Kidney glomerular epithelial cell (primary cell): ENCODE measurements at places on chromosomes 4 and X.

- peak; percentile 42 for DNase-seq
Observed at GRCh38 chr4:46844325-46844917, 64.6 kb downstream of the COX7B2 start.

GRCh38 chr4:113080050-113080449 is 30.6 kb downstream of the ANK2 start:
- DNase-seq, result peak; percentile 75

GRCh38 chr4:47525154-47525819 is 40.2 kb downstream of the ATP10D start:
- DNase-seq, result peak; percentile 75

DNA sequence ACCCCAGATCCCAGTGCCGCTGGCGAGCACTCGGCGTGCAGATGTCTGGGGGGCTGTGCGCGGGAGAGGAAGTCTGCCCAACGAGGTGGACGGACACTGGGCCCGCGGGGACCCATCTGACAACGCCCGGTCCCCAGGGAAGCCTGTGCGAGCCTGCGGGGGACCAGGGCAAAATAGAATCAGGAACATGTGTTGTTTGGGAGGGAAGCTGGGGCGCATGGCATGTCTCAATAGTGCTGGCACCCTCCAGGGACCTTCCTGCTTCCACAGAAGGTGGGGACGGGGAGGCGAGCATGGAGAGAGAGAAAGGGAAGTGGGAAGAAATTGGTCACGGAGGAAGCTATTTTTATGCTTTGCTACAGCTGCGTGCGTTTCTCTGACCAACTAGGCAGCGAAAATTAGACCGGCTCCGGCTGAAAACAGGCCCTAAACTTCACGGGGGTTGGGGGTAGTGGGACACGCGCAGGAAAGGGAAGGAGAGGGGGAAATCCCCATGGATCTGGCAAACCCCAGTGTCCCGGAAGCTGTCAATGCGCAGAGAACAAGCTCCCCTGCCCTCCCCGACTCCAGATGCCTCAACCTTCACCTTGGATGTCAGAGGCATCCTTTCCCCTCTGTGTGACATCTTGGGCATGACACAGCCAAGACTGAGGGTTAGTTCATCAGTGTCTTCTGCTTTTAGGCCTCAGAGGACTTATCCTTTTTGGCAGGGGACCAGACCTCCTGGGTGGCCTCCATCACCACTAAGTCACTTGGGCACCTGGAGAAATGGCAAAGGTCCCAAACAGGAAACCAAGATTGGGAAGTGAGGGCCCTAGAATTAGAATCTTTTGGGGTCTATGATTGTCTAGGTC is 169.8 kb upstream of the BCOR start:
- no peak for DNase-seq

DNA sequence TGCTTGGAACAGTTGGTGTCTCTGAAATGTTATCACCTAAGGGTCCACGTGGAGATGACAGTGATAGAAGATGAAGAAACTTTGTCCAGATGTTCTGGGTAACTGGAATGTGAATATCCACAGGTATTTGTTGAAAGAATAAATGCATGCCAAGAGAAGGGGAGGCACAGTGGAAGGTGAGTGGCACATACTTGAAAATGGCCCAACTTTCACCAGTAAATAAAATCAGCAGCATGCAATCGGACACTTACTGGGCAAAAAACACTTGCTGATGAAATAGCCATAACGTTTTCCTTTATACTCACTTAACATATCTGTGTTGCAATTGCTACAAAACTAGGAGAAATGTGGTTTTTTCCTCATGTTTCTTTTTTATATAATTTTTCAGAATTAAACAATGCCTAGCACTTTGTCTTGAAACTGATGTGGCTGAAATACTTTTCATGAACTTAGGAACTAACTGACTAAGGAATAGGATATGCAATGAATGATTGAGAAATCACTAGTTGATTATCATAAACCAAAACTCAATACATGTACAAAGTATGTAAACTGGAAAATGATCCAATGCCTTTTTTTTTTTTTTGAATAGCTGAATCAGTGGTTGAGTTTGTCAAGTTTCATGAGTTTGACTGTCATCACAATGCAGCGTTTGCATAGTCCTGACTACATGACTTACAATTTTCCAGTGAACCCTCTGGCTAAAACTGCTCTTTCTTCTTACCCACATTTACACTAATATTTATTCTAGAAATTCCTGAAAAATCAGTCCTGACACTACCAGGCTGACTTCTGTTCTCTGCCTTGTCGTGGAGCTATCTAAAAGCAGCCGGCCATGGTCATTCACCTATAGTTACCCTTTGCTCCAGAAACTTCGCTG is 127.4 kb downstream of the CPE start:
- peak; percentile 0 for DNase-seq

DNA sequence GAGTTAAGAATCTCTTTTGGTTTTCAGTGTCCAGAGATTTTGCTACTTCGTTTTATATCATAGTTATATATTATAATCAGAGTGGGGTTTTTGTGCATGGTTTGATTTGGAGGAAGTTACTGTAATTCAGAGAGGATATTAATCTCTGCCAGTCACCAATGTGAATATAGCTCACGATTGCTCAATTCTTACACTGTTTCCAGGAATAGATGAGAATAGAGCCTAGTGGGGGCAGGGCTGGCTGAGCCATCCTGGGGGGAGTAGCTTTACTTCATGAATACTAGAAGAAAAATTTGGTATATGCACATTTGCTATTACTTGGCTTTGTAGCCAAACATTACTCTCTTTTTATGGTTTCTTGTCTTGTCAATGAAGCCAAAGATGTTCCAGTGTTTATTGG is 60.9 kb upstream of the TRPC3 start:
- DNase-seq, result no peak

DNA sequence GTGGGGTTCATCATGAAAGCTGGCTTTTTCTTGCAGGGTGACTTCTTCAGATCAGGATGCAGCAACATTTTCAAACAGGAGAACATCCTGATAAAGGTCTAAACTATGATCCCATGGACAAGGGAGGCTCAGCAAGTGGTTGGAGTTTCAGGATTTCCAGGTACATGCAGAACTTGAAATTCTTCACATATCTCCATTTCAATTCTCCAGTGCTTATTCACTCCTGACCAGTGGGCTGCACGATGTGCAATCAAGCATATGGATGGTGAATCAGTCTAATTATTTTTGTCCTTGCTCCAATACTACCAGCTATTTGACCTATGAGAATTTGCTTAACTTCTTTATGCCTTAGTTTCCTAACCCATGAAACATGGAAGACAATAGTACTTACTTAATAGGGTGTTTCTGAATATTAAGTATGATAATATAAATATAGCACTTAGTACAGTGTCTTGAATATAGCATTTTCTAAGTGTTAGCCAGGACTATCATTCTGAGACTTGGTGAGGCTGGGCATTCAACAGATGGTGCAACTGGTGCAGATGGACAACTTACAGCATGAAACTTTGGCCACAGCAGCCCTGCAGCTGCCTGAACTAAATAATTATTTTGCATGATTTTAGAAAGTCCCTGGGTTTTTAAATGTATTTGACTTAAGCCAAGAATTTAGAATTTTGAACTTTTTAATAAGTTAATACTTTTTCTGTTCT is 92.4 kb downstream of the HPGD start:
- DNase-seq, result peak; percentile 82

GRCh38 chr4:153143527-153144348 is 60.5 kb upstream of the TRIM2 start:
- DNase-seq, result no peak

- no peak for DNase-seq
Observed at GRCh38 chrX:109848461-109849050, 115.5 kb upstream of the ACSL4 start.

DNA sequence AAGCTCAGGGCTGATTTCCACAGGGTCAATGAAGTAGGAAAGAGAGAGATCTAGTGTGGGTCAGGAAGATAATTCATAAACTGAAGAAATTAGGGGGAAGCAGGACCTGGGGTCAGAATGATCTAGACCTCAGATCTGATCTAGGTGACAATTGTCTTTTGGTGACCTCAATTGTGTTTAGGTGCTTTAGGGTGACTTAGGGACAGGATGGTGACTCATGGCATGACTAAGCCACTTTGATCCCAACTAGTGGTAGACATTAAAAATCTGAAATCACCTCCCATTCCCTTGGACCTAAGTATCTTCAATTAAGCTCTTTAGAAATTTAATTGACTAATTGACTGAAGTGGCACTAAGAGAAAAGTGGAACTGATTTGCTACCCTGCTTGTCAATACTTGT is 36.7 kb upstream of the GRXCR1 start:
- no peak for DNase-seq

DNA sequence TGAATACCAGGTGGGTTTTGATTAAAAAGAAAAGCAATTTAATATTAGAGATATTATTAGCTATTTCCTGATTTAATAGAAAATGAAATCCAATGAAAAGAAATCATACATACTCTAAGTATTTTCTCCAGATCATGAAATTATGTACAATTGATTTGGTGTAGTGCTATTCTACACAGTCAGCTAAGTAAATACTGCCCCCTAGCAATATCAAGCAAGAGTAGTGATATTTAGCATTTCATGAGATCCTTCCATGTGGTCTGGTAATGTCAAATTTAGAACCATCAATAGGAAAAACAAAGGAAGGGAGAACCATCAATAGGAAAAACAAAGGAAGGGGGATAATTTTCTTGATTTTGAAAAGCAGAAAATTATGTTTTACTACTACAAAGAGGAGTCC is 114.6 kb downstream of the TBCK start:
- DNase-seq, result peak; percentile 30

- DNase-seq, result no peak
Observed at GRCh38 chr4:53990641-53991040, 73.8 kb downstream of the CHIC2 start.

GRCh38 chr4:2095236-2096072 is 36.3 kb downstream of the NAT8L start:
- DNase-seq, result no peak

GRCh38 chr4:88975958-88976774 is 80.8 kb downstream of the FAM13A start:
- no peak for DNase-seq

DNA sequence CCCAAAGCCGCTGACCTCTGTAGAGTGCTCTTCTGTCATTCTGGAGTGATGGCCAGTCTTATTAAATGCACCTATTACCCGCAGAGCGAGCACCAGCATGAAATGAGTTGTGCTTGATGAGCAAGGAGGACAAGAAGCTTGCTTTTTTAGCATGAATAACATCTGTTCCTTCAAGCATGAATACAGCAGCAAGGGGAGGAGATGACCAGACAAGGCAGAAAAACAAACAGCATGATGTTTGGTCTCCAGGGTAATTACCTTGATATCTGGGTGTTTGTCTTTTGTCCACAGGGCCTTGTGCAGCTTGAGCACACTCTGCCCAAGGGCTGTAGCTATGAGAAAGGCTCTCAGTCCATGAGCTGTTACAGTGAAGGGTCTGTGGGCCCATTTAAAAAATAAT is 324.8 kb upstream of the DDX53 start:
- peak; percentile 83 for DNase-seq

GRCh38 chr4:182264139-182264752 is 21.0 kb downstream of the TENM3 start:
- no peak for DNase-seq

GRCh38 chr4:45120163-45120562 is 393.8 kb upstream of the GNPDA2 start:
- peak; percentile 38 for DNase-seq

DNA sequence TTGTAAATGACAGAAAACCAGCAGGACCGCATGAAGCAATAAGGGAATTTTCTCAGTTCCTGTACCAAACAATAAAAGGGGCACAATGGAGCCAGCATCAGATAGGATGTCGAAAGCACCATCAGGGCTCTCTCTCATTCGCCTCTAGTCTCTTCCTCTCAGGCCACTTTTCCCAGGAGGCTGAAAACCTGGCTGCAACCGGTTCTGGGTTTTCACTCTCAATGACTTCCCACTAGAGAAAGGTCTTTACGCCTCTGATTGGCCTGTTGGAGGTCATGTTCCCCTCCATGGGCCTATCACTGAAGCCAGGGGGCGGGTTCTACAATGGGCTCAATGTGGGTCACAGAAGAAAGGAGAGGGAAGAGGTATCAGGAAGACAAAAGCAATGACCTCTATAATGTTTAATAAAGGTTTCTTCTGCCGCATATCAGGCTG is 29.3 kb downstream of the ZNF827 start:
- no peak for DNase-seq

DNA sequence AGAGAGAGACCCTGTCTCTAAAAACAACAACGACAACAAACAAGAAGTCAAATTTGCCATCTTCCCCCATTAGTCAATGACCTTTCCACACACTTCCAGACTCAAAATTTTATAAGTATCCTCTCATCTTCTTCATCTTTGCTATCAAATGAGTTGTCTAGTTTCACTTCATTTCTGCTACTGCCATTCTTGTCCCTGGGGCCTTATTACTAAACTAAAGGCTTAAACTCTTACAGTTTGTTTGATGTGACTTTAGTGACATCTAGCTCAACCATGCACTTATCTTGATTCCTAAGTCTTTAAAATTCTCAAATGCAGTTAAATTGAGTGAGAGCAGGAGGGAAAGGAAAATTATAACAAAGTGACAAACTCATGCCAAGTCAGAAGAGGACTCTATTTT is 271.8 kb upstream of the GK2 start:
- DNase-seq, result no peak

DNA sequence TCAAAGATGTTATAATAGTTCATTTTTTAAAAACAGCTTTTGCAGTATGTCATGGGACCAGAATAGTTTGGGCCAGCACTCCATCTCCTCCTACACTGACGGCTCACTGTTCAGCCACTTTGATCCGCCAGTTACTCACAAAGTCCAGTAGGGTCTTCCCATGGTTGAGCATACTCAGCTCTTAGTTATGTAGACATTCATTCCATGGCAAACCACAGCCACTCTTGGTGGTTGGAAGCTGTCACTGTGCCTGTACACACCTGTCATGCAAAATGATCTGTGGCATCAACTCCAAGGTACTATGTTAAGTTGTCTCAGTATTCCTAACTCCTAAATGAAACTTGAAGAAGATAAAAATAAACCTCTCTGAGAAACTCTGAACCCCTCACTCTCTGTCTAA is 127.2 kb downstream of the NR3C2 start:
- peak; percentile 49 for DNase-seq

GRCh38 chr4:32798471-32799159 is 2078.4 kb downstream of the PCDH7 start:
- DNase-seq, result no peak

DNA sequence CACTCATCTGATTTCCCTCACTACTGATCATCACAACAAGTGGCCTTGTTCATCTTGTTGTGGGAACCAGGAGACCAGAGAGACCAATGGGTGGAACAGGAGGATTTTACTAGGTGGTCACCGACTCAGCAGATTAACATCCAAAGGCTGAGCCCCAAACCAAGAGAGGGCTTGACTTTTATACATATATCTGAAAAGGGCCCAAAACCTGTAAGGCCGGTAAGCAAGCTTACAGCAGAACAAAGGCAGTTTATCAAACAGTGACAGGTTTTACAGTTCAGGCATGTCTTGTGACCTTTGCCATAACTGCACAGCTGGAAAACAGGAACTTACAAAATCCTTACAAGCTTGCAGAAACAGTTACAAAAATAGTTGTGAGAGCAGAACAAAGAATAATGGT is 195.9 kb downstream of the OR13H1 start:
- no peak for DNase-seq
